ENCODE measurements at places on chromosomes 4 and X. TPM values are rescaled to one million over a fixed set of nuclear protein-coding genes. Genes with fewer than 3 reads are reported as not detected.

DNA sequence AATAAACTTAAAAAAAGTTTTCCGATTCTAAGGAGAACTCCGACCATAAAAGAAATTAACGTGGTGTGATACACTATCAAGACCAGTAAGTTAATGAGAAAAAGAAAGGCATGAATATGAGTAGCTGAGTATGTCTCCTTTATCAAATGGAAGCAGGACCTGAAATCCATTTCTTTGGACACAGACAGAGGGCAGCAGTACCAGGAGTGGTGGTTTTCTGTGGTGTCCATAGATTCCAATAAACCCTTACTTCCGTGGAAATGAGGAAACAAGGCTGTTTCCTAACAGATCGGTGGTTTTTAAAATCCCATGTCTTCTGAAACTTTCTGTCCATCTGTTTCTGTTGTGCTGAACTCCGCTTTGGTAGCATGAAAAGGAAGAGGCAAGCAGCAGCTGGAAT is 128.5 kb upstream of the TSPAN5 start:
- H3K4me3 ChIP-seq: no peak overlapping the region
- peaks cover 13% of the 10 kb centered on the region for H3K27me3 ChIP-seq
- H3K27ac ChIP-seq: no peak overlapping the region
- no peaks in the 10 kb centered on the region for H3K4me1 ChIP-seq
- DNase-seq: no peak

- DNase-seq: no peak
- H3K4me1 ChIP-seq: peaks cover 29% of the 10 kb centered on the region
- no peaks in the 10 kb centered on the region for H3K27me3 ChIP-seq
- H3K4me3 ChIP-seq: no peak overlapping the region
- no peaks in the 10 kb centered on the region for H3K36me3 ChIP-seq
- no peak overlapping the region for H3K27ac ChIP-seq
These were observed 200.6 kb upstream of the FTHL17 start for GRCh38 chrX:31272472-31272775.

DNA sequence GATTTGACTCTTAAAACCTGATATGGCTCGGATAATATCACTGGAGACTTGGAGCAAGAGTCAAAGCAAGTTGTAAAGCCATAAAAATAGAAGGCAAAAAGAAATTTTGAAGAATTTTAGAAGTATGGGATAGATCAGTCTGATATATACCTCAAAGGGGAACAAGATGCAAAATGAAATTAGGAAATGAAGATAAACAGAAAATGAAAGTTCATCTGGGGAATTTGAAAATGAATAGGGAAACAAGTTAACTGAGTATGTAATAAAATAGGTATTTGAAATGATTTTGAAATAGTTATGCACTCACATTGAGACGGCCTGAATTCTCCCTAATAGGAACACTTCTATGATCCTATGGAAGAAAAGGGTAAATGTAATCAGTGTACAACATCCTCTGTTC is 5.7 kb downstream of the CYP2U1 start:
- H3K4me3 ChIP-seq: no peak overlapping the region
- peaks cover 1% of the 10 kb centered on the region for H3K36me3 ChIP-seq
- H3K27me3 ChIP-seq: no peaks in the 10 kb centered on the region
- no peak for DNase-seq

DNA sequence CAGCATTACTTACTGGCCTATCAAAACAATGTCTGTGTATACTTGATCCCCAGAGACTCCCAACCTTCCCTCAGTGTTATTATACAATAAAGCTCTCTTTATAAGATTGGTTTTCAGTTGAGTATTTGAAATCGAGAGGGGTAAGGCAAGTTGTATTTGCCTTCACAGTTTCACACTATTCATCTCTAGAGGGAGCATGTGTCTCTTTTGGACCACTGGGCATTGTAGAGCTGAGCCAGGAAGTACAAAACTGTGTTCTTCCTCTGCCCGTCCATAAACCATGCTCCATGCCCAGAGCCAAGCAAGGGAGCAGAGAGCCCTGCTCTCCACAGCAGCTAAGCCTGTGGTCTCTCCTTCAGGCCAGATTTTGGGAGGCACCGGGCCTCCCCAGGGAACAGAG is 61.5 kb upstream of the HHIP start:
- no peak for DNase-seq
- H3K36me3 ChIP-seq: no peaks in the 10 kb centered on the region
- peaks cover 55% of the 10 kb centered on the region for H3K4me1 ChIP-seq
- peak overlapping the region; percentile 41 for H3K27ac ChIP-seq
- H3K27me3 ChIP-seq: no peaks in the 10 kb centered on the region
- no peak overlapping the region for H3K4me3 ChIP-seq

GRCh38 chrX:27883468-27884092 is 75.8 kb downstream of the MAGEB10 start:
- no peaks in the 10 kb centered on the region for H3K36me3 ChIP-seq
- DNase-seq: no peak
- no peaks in the 10 kb centered on the region for H3K4me1 ChIP-seq
- no peak overlapping the region for H3K27ac ChIP-seq

DNA sequence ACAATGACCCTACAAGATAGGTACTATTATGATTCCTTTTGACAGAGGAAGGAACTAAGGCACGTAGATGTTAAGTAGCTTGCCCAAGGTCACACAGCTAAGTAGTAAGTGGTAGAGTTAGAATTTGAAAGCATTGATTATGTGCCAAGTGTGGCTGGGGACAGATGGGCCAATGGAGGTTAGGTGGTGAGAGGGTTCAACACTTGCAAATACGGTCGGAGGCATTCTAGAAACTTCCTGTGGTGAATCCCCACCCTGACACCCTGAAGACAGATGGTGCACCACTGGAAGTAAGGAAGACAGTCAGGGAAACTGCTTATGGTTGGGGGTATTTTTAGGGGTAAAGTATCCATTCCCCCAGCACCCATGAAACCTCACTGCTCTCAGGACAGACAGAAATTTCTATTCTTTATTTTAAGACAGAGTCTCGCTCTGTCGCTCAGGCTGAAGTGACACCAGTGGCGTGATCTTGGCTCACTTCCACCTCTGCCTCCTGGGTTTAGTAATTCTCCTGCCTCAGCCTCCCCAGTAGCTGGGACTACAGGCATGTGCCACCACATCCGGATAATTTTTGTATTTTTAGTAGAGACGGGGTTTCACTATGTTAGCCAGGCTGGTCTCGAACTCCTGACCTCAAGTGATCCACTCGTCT is 142.5 kb downstream of the RASL11B start:
- H3K4me1 ChIP-seq: no peaks in the 10 kb centered on the region
- no peak for DNase-seq
- no peaks in the 10 kb centered on the region for H3K36me3 ChIP-seq
- no peak overlapping the region for H3K27ac ChIP-seq
- no peak overlapping the region for H3K4me3 ChIP-seq

- no peak overlapping the region for H3K4me3 ChIP-seq
- H3K36me3 ChIP-seq: no peaks in the 10 kb centered on the region
- H3K27me3 ChIP-seq: no peaks in the 10 kb centered on the region
- no peak overlapping the region for H3K27ac ChIP-seq
- H3K4me1 ChIP-seq: no peaks in the 10 kb centered on the region
These were observed 47.3 kb upstream of the TLR3 start for GRCh38 chr4:186021461-186022167.

- H3K4me1 ChIP-seq: no peaks in the 10 kb centered on the region
- no peaks in the 10 kb centered on the region for H3K27me3 ChIP-seq
- no peaks in the 10 kb centered on the region for H3K36me3 ChIP-seq
- DNase-seq: no peak
- H3K27ac ChIP-seq: no peak overlapping the region
These were observed 76.5 kb downstream of the COL4A5 start for GRCh38 chrX:108516184-108516583.

DNA sequence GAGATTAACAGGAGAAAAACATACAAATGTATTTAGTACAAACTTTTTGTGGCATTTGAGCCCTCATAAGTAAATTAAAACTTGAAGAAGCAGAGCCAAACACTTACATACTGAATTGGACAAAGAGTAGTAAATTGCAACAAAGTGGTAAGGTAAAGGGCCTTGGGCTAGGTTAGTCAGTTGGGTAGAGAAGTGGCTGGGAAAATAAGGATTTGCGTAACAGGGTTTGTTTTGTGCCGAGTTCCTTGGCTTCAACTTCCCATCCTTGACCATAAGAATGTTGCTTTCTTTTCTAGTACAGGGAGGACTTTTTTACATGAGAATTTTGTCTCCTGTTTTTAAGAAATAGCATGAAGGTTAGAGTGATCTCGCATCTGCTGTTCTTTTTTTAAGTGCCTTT is 33.3 kb upstream of the DSPP start:
- no peak overlapping the region for H3K4me3 ChIP-seq
- no peak for DNase-seq
- H3K27ac ChIP-seq: no peak overlapping the region

DNA sequence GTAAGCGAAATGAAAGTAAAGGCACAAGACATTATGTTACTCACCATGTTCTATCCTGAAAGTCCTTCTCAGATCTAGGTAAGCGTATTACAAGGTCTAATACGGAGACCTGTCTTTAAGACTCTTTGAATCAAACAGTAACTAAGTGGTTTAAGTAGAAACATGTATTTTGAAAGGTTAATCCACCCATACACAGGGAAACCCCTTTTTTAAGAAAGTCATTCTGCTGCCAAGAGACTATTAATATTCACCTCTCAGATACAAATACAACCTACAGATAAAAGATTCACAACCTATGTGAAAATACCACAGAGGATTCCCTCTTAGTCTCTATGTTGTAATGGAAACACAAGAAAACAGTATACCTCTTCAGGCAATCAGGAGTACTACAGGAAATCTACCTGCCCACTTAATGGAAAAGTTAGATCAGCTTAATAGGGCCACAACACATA is 63.2 kb upstream of the TNIP3 start:
- H3K27ac ChIP-seq: no peak overlapping the region
- H3K36me3 ChIP-seq: no peaks in the 10 kb centered on the region
- no peaks in the 10 kb centered on the region for H3K27me3 ChIP-seq
- H3K4me3 ChIP-seq: no peak overlapping the region
- DNase-seq: no peak
- H3K4me1 ChIP-seq: peaks cover 15% of the 10 kb centered on the region

GRCh38 chr4:56058555-56058954 is 109.8 kb downstream of the CEP135 start:
- H3K27ac ChIP-seq: no peak overlapping the region
- H3K36me3 ChIP-seq: no peaks in the 10 kb centered on the region

- no peak overlapping the region for H3K4me3 ChIP-seq
- DNase-seq: no peak
- no peaks in the 10 kb centered on the region for H3K27me3 ChIP-seq
These were observed 129.7 kb downstream of the FRAS1 start for GRCh38 chr4:78186597-78187543.

DNA sequence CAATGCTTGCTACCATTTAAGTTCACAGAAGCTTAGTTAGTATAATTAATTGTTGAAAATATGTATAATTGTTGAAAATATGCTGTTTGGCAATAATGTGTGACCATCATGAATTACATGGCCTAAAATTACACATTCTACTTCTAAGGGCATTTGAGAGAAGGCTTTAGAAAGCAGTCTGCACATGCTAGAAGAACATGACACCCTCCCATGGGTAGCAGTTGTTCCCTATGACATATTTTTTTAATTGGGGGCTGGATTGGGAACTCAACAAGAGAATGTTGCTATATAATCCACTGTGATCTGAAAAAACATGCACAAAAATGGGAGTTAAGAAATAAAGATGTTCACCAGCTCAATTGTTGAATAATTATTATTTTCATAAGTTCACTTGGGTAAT is 331.4 kb downstream of the ARHGAP24 start:
- no peak overlapping the region for H3K4me3 ChIP-seq
- DNase-seq: no peak
- no peaks in the 10 kb centered on the region for H3K36me3 ChIP-seq
- no peak overlapping the region for H3K27ac ChIP-seq

- no peaks in the 10 kb centered on the region for H3K36me3 ChIP-seq
- no peak overlapping the region for H3K4me3 ChIP-seq
- H3K27ac ChIP-seq: no peak overlapping the region
These were observed 1170.5 kb upstream of the AGA start for GRCh38 chr4:178612733-178613132.

GRCh38 chrX:24063488-24063887 is 8.7 kb downstream of the EIF2S3 start:
- H3K4me1 ChIP-seq: no peaks in the 10 kb centered on the region
- DNase-seq: no peak
- H3K27ac ChIP-seq: no peak overlapping the region
- H3K27me3 ChIP-seq: no peaks in the 10 kb centered on the region
- H3K4me3 ChIP-seq: no peak overlapping the region

DNA sequence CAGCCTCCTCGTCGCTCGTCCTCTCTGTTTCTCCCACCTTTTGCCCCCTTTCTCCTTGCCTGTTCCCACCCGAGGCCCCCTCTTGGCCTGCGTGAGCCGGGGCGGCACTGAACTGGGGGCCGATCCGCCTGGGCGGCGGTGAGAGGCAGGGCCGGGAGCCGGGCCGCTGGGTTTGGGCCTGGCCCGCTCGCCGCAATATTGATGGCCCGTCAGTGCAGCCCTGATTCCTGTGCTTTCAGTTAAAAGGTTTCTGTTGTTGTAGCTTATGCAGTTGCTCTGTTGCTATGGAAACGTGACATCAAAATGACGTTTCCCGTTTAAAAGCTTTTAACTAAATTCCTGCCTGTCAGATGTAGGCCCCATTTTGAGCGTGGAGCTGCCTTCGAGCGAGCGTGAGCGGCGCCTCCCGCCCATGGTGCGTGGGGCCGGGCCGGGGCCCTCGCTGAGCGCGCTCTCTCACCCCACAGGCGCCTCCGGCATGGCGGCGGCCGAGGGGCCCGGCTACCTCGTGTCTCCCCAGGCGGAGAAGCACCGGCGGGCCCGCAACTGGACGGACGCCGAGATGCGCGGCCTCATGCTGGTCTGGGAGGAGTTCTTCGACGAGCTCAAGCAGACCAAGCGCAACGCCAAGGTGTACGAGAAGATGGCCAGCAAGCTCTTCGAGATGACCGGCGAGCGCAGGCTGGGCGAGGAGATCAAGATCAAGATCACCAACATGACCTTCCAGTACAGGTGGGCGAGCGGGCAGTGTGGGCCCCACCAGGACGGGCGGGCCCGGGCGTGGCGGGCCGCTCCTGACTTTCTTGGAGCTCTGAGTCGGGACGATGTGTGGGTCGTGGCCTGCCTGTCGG is at the start of gene MSANTD1:
MSANTD1 (plus strand) TSS at position 349 of the 851 bp plus-strand sequence; CDS start at position 413, 64 bp downstream.
- H3K36me3 ChIP-seq: peaks cover 5% of the 10 kb centered on the region
- no peak for DNase-seq

DNA sequence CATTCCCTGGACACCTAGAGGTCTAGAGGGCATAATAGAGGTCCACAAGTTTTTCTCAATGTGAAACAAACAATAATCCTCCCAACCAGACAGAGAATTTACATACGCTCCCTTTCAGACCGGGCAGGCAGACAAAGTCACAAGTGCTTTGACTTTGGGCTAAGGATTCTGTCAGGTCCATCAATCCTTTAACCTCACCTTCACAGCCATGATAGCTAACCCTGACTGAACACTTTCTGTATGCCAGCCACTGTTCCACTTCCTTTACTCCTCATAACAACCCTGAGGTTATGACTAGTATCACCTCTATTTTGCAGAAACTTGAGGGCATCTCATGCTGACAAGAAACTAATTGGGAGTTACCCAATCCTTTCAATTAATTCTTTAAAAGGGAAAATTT is 118.8 kb upstream of the AFF2 start:
- H3K27me3 ChIP-seq: no peaks in the 10 kb centered on the region
- no peaks in the 10 kb centered on the region for H3K36me3 ChIP-seq
- no peak for DNase-seq
- no peak overlapping the region for H3K27ac ChIP-seq

GRCh38 chr4:86118711-86119110 is 241.1 kb downstream of the MAPK10 start:
- H3K4me3 ChIP-seq: no peak overlapping the region
- H3K4me1 ChIP-seq: no peaks in the 10 kb centered on the region
- H3K27ac ChIP-seq: no peak overlapping the region
- H3K36me3 ChIP-seq: no peaks in the 10 kb centered on the region
- no peaks in the 10 kb centered on the region for H3K27me3 ChIP-seq

Gene CENPVL1
- total RNA-seq: not detected

Gene EVC2
- not detected for total RNA-seq

Gene AP1AR
- 23.3 TPM for total RNA-seq

Gene ATP2B3
- not detected for total RNA-seq

Gene PDGFC
- total RNA-seq: 52.1 TPM

All from Calu3 (cell line).